Fibroblast of skin of abdomen (primary cell): ENCODE measurements at places on chromosomes 2 and 18.
A peak's percentile ranks its signal among the peaks of the same experiment; 100 is the strongest.

- DNase-seq, result no peak
Measured at GRCh38 chr2:98463551-98463971, 18.9 kb downstream of the INPP4A start.

DNA sequence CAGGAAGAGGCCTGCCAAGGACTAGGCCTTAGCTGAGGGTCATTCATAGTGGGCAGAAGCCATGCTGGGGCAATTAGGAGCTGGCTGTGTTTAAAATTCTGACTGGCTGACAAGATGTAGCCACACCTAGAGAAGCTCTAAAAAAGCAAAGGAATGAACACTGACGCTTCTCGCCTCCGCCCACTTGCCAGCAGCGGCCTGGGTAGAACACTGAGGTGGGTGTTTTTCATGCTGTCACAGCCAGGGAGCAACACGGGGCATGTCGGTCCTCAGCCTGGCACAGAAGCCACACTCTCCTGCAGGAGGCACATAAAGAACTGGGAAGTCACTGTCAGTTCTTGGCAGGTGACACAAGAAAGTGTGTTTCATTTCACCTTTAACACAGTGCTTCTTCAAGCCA is 10.4 kb downstream of the CHST10 start:
- no peak for DNase-seq

DNA sequence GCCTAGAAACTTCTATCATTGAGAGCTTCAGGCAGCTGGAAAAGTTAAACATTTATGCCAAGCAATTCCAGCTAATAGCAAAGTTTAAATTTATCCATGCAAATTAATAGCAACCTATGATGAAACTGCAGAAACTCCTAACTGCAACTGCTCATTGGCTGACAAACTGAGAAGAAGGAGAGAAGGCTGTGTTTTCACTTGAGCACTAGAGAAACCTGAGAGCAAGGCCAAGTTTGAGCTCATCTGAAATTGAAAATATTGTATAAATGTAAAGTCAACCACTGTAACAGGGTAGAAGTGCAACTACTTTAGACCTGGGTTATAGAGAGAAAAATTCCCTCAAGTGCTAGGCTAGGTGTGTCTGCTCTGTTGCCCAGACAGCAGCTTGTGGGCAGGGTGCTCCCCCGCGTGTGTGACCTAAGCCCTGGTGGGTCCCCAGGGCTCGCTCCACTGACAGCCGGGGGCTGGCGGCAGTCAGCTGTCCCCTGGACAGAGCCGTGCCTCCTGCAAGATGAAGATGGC is 50.2 kb downstream of the CABYR start:
- no peak for DNase-seq

GRCh38 chr18:5463390-5463789 is 80.4 kb downstream of the EPB41L3 start:
- peak; percentile 83 for DNase-seq

DNA sequence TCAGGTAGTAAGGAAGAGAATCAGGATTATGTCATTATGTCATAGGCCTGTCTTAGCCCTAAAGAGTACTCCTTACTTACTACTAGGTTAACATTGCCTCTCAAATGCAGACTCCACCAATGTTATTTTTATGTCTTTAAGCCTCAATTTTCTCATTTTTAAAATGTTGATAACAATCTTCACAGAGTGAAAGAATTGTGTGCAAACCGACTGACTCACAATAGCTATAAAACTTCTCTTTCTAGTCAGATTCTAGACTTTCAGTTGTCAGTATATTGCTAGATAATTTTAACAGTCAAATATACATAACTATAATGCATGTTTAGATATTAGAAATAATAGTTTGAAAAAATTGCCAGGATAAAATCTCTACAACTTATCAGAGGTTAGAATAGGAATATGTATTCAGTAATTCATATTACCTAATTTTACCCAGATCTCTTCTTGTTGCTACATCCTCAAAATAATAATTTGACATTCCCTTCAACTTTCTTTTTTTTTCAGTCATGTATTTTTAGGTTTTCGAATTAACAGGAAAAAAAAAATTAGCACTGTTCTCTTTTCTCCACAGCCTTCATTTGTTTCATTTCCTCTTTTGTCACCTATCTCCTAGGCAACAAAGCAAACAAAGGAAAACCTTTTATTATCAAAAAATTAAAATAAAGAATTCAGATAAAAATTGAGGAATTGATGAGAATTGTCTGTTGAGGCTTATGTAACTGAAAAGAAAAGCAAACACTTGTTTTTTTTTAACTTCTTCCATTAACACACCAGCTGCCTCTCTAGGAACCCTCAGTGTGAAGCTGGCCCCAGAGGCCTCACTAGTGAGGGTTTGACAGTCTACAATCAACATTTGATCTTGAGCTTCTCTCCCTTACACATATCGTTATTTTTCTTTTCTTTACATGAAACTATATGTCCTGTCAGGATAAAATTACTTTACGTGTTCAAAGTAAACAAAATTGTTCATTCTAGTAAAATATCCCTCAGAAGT is 279.0 kb downstream of the CALCRL start:
- no peak for DNase-seq

- DNase-seq, result no peak
Measured at GRCh38 chr2:10981941-10982431, 70.3 kb downstream of the KCNF1 start.

GRCh38 chr2:105849431-105850179 is 104.9 kb downstream of the NCK2 start:
- no peak for DNase-seq

- no peak for DNase-seq
Measured at GRCh38 chr2:26184121-26184520, 11.2 kb downstream of the GAREM2 start.
